ENCODE measurements at places on chromosomes 3 and 15. TPM values are rescaled to one million over a fixed set of nuclear protein-coding genes. Genes with fewer than 3 reads are reported as not detected.

Gene WDR72
- 67.7 TPM for polyA plus RNA-seq

DNA sequence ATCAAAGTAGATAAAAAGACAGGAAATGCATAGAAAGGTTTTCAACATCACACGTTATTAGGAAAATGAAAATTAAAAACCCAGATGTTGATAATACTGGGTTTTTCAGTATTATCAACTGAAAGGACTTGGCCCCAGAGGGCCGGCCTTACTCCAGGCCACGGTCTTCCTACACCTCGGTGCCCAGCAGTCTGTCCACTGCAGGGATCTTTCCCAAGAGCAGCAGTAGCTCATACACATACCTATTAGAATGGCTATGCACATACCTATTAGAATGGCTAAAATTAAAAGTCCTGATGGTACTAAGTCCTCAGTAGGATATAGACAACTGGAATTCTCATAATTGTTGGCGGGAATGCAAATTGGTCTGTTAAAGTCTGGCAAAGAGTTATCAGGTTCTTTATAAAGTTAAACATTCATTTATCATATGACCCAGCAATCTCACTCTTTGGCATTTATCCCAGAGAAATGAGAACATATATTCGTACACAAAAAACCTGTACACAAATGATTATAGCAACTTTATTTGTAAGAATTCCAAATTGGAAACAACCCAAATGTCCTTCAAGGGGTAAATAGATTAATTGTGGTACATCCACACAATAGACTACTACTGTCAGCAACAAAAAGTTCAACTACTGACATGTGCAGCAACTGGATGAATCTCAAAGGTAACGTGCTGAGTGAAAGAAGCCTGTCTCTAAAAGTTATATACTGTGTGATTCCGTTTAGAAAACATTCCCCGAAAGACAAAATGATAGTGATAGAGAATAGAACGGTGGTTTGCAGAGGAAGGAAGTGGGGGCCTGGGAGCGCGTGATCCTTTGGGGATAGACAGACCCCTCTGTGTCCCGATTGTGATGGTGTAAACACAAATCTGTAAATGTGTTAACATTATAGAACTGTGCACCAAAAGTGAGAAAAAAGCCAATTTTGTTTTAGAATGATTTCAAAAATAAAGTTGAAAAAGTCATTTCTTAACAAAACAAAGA, 62.3 kb downstream of the MCTP2 start:
- DNase-seq: no peak

- DNase-seq: no peak
Measured at GRCh38 chr15:85581495-85581894, 201.1 kb downstream of the AKAP13 start.

GRCh38 chr15:91482799-91483198, 370.7 kb upstream of the SLCO3A1 start:
- no peak for DNase-seq

- DNase-seq: no peak
Measured at GRCh38 chr3:63631670-63632069, 20.8 kb upstream of the SNTN start.

- DNase-seq: no peak
Measured at GRCh38 chr3:114093596-114093995, 37.1 kb downstream of the QTRT2 start.

Gene SLC24A5
- polyA plus RNA-seq: 0.61 TPM

Gene CD96
- 1.4 TPM for polyA plus RNA-seq

GRCh38 chr15:51652084-51652668, 29.1 kb upstream of the SCG3 start:
- no peak for DNase-seq

Gene SLC2A2
- polyA plus RNA-seq: 10.5 TPM

Gene WDR49
- 2.8 TPM for polyA plus RNA-seq

DNA sequence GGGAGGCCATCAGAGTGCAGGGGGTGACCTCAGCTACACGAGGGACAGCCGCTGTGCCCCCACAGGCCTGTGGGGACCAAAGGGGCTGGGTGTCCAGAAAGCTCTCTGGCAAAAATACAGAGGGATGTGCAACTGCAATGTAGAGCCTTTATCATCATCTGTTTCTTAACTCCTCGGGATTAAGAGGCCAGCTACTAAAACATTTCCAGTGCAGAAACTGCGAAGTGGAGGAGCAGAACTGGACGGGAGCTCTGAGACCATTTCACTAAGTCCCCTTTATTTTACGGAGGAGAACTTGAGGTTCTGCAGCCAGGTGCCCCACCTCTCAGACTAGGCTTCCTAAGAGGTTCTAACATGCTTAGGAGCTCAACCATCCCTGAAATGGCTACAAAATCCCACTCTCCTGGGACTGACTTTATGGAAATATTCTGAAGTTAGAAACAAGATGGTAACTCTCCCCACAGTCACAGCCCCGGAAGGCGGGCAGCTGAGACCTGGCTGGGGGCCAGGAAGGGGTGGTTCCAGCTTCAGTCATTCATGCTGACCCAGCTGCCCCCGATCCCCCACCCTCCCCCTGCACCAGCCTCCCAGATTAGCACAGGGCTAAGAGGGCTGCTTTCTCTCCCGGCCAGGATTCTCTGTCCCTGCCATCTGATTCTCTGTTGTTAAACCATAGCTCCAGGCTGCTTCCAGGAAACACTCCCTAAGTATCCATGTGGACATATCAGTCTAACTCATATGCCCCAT, 40.3 kb downstream of the UMPS start:
- DNase-seq: no peak

DNA sequence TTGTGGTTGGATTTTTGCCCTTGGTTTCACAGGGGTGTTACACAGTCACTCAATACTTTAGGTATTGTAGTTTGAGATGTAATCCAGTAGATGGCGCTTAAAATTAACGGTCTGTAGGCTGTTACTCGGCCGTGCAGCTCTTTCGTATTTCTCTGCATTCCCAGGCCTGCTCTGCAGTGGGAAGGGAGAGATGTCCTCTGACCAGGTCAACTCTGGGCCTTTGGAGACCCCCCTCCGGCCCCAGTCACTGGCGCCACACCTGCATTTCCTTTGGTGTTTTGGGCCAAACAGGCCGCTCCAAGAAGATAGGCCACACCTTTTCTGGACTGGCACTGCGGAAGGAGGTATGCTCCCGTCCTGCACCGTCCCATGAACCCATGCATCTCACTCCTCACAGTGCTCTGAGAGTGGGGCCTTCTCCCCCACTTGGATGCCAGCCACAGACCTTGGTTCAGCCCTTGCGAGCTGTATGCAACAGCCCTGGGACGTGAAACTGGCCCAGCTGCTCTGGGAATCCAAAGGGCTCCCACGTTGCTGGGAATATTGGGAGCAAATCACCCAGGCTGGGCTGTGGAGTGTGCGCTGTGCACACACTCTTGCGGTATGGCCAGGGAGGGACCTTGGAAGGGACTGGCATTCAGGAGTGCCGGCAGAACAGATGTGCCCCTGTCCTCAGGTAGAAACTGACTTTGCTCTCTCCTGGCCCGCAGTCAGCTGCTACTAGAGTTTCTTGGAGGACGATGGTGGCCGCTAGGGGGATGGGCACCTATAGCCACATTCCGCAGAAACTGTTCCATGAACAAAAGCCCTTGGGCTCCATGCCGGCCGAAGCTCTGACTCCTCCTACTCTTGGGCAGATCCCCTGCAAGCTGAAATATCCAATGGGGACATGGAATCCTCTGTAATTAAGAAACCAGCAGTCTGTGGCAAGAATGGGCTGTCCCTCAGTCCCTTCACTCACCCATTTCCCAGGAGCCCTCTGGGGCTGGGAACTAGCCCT, 410.5 kb upstream of the CADM2 start:
- no peak for DNase-seq

DNA sequence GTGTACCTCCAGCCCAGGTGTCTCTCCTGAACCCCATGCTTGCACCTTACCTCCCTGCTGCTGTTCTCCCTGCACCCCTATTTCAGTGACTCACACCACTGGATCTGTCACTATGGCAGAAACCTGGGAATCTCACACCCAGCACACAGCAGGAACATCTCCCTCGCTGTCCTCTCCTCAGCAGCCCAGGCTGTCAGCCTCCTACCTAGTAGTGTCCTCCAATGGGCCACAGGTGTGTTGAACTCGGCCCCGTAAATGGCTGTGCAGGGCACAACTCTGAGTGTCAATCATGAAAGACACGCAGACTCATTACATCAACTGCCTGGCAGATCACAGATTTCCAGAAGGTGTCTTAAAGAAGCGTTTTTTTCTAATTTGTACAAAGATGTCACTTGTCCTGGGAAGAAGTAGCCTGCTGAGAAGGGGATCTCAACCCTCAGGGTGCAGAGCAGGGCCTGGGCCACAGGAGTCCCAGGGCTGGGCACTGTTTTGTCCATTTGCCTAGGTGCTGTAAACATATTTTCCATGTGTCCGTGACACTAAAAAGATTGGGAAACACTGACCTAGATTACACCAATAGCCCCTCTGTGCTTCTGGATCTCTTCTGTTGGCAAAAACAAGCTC, 33.8 kb downstream of the HOMER2 start:
- no peak for DNase-seq

- DNase-seq: no peak
Measured at GRCh38 chr3:177513815-177514610, 316.7 kb upstream of the TBL1XR1 start.

Gene TMEM212
- polyA plus RNA-seq: not detected

Gene DZIP1L
- 13.3 TPM for polyA plus RNA-seq

DNA sequence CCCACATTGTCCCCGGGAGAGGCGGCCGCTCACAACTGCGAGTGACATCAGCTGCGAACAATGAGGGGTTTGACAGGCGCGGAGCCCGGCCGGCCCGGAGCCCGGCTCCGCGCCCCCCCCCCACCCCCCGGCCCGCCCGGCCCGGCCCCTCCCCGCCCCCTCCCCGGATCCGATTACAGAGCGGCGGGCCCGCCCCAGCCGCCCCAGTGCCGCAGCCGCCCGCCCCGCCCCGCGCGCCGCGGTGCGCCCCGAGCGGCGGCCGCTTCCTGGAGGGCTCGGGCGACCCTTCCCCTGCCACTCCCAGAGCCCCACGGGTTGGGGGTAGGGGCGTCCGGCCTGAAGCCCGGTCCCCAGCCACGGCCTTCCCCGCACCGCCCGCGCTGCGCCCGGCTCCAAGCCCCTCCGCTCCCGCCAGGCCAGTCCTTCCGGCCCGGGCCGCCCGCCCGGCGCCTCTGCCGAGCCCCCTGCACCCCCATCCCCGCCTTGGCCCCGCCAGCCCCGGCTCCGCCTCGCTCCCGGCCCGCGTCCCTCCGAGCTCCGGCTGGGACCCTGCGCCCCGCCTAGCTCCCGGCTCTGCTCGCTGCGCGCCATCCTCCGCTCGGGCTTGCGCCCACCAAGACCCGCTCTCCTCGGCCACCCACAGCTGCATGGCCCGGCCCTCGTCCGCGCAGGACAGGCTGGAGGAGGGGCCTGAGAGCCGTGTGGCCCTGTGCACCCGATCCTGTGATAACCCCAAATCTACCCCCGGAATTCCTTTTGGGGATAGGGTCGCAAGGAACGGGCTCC, at the start of gene PCBP4:
TSS of gene PCBP4 (minus strand) at position 71 of the 786 bp plus-strand sequence. CDS start 6,214 bp downstream, outside the sequence.
- no peak for DNase-seq

DNA sequence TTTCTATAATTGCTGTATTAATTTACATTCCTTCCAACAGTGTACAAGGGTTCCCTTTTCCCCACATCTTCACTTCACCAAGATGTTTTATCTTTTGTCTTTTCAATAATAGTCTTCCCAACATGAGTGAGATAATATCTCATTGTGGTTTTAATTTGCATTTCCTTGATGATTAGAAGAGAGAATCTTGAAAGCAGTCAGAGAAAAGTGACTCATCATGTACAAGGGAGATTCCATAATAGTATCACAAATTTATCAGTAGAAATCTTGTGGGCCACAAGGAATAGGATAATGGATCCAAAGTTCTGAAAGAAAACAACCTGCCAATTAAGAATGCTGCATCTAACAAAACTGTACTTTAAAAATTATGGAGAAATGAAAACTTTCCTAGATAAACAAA, 189.3 kb downstream of the NECTIN3 start:
- DNase-seq: no peak

DNA sequence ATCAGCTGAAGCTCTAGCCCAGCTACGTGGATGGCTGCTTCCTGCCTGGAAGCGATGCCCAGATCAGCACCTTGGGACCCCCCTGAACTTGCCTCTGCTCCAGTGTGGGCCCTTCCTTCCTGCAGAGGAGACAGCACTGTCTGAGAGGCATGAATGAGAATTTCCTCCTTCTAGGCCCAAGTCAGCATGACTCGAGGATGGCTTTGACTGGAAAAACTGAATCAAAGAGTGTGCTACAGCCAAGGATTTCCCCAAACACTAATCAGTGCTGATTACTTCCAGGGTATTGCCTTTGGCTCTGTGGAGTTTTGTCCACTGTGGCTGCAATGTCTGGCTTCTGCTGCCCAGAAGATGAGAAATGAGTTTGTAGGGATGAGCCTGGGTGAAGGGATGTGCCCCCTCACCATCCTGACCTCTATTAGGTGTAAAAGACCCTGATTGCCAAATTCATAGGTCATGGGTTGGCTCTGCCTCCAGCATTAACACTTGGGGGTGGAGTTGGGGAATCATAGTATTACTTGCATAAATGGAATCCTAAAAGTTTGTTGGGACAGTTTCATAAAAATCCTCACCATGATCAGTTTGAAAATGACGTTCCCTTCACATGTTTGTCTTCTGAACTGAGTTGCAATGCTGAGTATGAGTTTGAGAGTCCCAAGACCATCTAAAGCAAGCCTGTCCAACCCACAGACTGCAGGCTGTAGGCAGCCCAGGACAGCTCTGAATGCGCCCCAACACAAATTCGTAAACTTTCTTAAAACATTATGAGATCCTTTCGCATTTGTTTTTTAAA, 36.7 kb downstream of the FLNB start:
- DNase-seq: no peak

Gene TTC23
- polyA plus RNA-seq: 28.2 TPM

DNA sequence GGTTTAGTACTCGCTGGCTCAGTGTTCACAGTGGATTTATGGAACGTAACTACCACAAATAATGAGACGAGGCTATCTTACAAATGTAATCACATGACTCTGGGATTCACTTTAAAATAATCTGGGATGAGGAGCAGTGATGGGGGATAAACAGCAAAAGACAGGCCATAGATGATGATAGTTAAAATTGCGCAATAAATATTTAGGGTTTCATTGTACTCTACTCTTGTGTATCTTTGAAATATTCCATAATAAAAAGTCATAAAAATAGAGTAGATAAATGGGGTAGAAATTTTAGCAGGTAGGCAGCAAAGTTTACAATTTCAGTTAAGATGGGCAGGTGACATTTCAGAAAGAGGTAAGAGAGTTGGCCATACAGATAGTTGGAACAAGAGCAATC, 196.6 kb downstream of the KCNMB2 start:
- no peak for DNase-seq

Gene ZMYND10
- 3.4 TPM for polyA plus RNA-seq

GRCh38 chr3:14837878-14838258, 19.1 kb downstream of the FGD5 start:
- no peak for DNase-seq

- no peak for DNase-seq
Measured at GRCh38 chr3:133414021-133414392, 14.2 kb downstream of the BFSP2 start.
